ENCODE measurements at places on chromosomes 2 and 18. TPM values are rescaled to one million over a fixed set of nuclear protein-coding genes. Genes with fewer than 3 reads are reported as not detected.

FSHR gene
- total RNA-seq, result not detected

NEB gene
- 2,139 TPM for total RNA-seq

DYNC2LI1 gene
- 37.3 TPM for total RNA-seq

GNAL gene
- total RNA-seq, result 3.9 TPM

DSC3 gene
- total RNA-seq, result 67.4 TPM

KCNK3 gene
- 1.1 TPM for total RNA-seq

PARD6G gene
- 11.6 TPM for total RNA-seq

GRCh38 chr2:238169708-238170251 is 11.0 kb downstream of the ERFE start:
- DNase-seq, result peak; percentile 64

DNA sequence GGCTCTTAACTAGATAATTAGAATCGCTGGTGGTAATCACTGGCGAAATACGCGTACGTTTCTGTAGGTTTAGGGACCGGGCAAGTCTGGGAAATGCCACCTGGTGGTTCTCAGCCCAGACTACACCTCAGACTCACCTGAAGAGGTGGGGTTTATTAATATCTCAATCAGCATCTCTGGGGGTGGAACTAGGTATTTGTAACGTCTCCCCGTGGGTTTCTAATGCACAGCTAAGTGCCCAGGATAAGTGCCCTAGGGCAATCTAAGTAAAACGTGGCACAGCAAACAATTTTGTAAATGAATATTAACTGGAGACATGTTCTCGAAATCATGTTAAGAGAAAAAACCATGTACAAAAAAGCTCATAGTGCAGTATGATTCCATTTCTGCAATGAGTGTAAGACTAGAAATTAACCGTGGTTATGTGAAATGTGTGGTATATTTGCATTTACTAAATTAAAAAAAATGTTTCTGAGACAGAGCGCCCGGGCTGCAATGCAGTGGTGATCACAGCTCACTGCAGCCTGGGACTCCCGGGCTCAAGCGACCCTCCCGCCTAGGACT is 760 bp upstream of the CNOT11 start:
- peak; percentile 43 for DNase-seq

- no peak for DNase-seq
These were observed at the start of gene TMEM163 for GRCh38 chr2:134718817-134719814. Gene TMEM163, minus strand, starts transcription at chr2:134719000.

DNA sequence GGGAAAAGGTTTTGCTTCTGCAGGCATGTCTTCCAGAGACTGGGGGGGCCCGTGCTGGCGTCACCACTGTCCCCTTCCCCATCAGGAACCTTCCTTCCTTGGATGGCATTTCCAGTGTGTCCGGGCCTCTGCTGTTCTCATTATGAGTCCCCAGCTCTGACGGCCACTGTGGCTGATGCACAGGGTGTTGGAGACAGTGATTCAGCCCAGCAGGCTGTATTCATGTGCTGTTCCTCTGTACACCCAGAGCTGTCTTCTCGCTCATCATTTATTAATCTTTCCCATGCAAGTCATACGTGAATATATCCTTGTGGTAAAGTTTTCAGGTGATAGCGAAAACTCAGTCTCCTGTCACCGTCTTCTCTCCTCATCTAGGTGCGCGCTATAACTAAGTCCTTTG is 57.7 kb downstream of the ASAP2 start:
- DNase-seq, result no peak

- no peak for DNase-seq
These were observed 31.4 kb downstream of the SCG2 start for GRCh38 chr2:223570784-223571183.

- no peak for DNase-seq
These were observed 312.8 kb upstream of the FANCL start for GRCh38 chr2:58553937-58554336.

DNA sequence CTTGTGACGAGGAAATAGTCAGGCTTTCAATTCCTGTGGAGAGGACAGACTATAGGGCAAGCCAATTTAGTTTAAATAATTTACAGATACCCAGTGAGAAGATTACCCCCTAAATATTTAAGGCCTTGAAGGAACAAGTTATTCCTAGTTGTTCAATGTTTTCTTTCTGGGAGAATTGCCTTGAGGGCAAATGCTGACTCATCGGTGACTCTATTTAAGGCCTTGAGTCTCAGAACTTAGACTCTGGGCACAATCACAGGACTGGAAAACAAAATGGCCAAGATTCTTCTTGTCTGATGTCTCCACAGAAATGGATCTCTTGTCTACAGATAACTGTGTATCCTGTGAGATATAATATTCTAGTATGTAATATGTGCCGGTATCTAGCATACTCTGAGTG is 467.1 kb downstream of the SUCLG1 start:
- no peak for DNase-seq

- DNase-seq, result peak; percentile 8
These were observed 307.4 kb upstream of the VWC2L start for GRCh38 chr2:214103276-214104001.

DNA sequence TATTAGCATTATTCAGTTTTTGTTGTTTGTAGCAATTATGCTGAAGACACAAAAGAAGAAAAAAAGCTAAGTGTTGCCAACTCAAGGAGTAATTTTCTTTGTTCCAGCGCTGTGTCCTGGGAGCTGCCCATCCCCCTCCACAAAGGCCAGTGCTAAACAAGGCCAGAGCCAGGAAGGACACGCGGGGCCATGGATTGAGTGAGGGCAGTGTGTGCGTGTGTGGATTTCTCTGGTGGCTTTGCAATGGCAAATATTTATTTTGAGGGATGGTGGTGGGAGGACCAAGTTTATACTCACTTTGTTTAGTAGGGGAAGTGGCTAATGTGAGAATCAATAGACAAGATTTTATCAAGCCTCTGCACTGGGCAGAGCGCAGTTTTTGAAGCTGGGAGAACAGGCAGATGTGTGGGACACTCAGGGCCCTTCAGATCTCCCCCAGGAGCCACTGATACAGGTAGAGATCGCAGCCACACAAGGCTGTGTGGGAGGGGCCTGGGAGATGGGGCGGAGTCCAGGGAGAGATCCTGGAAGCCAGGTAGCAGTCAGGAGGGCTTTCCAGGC is 11.4 kb downstream of the AGAP1 start:
- no peak for DNase-seq

DNA sequence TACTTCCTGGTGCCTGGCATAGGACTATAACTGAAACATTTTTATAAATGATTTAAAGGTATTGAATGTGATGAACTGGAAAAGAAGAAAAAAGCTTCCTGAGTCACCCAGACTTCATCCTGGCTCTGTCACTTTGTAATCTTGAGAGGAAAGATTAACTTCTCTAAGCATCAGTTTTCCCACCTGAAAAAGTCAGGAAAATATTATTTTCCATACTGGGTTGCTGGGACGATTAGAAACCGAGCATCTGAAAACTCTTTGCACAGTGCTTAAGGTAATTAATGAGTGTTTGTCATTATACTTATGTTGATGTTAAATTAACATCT is 71.8 kb downstream of the FMNL2 start:
- no peak for DNase-seq

GRCh38 chr18:46867367-46868143 is 49.8 kb downstream of the PIAS2 start:
- DNase-seq, result no peak

GRCh38 chr2:134625311-134625710 is 93.5 kb downstream of the TMEM163 start:
- DNase-seq, result no peak

DNA sequence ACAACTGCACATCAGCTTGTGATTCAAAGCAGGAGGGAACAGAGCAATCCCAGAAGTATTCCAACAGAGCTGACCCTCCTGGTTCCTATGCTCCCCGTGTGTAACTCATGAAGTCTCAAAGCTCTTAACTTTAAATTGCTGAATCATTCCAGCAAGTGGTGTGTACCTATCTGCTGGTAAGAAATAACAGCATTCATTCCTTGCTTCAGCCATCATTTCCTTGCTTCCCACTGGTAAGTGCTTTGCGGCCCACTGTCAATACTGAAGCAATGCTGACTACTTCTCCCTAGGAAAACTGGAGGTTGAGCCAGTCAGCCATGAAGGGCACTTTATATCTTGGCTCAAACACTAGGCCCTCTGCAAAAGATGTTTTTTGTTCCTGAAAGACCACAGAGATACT is 222.4 kb downstream of the EXOC6B start:
- DNase-seq, result no peak

DNA sequence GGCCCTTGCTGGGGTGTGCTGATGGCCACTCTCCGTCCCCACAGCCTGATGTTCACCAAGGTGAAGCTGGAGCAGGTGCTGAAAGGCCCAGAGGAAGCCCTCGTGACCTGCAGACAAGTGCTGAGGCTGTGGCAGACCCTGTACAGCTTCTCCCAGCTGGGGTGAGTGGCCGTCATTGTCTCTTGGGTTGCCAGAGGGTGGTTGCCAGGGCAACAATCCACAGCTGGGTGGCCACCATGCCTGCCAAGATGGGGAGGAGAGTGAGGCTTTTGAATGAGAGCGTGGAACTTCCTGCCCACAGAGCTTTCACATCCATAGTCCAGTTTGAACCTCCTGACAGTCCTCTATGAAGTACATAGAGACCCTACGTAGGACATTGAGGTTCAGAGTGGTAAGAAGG is 108.8 kb downstream of the STPG4 start:
- no peak for DNase-seq

DNA sequence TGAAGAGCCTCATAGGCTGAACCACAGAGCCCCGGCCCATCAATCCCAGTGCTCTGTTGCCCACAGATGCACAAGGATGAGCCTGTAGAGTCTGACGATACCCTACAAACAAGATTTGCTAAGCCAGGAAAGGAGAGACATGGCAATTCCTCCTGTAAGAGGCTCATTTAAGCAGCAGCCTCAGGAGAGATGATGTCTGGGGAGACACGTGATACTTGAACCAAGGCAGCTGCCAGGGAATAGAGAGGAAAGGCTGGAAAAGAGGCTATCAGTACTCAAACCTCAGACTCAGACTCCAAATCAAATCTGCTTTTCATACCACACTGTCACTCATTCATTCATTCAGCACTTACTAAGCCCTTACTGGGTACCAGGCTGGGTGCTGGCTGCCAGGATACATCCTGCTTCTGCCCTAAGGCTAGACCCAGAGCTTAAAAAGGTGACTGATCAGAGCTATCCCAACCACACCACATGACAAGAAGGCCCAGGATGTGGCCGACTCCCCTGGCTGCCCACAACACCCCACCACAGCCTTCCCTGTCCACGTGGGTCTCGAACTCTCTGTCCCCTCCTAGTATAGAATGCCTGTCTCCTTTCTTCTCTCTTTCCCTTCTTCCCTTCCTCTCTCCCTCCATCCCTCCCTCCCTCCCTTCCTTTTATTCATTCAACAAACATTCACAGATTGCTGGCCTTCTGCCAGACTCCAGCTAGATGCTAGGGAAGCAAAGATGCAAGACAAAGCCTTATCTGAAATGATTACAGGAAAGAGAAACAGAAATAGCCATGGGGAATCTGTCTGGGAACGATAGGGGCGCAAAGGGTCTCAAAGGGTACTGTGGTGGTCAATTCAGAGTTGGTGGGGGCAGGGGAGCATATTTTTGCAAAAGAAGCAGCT is 23.4 kb upstream of the KCNK3 start:
- DNase-seq, result no peak

DNA sequence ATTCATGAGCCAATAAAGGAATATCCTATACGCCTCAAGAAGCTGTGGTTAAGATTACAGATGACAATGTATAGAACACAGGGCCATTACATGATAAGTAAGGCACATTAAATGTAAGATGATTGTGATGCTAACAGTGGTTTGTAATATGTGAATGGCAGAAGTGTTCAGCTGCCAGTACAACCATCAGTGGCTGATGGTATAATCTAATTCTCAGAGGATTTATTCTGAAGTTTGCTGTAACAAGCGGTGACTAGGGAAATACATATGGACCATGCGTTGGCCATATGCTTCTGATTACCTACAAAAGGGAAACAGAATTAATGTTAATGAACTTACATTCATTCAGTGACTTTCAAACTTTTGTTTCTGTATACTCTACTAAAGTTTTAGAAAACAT is 750.8 kb upstream of the KLHL29 start:
- no peak for DNase-seq

DNA sequence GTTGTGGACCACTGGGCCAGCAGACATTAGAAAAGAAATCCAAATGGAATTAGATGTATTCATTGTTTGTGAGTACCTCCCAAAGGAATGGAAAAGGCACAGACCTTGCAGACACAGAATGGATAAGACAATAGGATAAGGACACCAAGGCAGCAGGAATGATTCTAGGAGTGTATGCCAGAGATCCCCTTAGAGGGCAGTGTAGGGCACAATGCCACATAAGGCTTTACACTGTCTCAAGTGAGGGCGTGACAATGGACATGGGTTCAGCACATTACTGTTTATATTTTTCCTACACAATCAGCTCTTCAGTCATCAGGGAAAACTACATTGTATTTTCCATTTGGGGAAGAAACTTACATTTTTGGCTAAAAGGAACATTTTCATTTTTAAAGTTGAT is 250.9 kb downstream of the PTH2R start:
- no peak for DNase-seq

GRCh38 chr2:158953454-158953853 is 15.0 kb upstream of the TANC1 start:
- DNase-seq, result peak; percentile 72

DNA sequence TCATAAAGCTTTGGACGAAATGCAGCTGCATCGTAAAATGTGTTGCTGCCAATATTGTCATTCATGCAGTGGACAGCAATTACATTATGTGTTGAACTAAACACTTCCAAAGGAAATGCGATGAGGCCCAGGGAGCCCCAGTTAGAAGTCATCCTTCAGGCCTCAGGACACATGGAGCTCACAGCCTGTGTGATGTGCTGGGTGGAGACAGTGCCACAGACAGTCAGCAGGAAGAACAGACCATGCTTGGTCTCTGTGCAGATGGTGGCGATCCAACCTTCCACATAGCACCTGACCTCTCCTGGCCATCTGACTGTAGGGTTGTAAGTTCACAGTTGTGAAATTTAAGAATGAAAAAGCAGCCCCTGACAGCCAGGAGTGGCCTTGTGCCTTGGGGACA is 118.3 kb upstream of the ALKAL2 start:
- peak; percentile 32 for DNase-seq

- no peak for DNase-seq
These were observed 405 bp downstream of the PPP3R1 start for GRCh38 chr2:68251855-68252399.

DNA sequence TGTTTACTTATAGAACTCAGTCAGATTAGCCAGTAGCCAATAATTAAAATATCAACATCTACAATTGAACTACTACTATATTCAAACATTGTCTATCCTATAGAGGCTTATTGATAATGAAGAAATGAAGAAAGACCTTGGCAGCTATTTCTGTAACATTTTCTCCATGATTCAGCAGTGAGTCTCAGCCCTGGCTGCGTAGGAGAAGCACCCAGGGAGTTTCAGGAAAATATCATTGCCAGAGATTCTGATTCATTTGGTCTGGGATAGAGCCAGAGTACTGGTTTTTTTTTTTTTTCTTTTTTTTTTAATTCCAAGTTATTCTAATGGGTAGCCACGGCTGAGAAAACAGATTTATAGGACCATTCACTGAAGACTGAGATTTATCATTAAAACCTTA is 404.8 kb downstream of the TXNL1 start:
- DNase-seq, result no peak

GRCh38 chr2:173690349-173690748 is 274.8 kb downstream of the SP3 start:
- no peak for DNase-seq
